ENCODE measurements at places on chromosomes 12 and 14. TPM values are rescaled to one million over a fixed set of nuclear protein-coding genes. Genes with fewer than 3 reads are reported as not detected.

BEGAIN gene
- total RNA-seq, result 0.17 TPM

OTX2 gene
- total RNA-seq, result not detected

RFX4 gene
- total RNA-seq, result not detected

FOXG1 gene
- 0.79 TPM for total RNA-seq

NANOG gene
- not detected for total RNA-seq

FAIM2 gene
- total RNA-seq, result 3.3 TPM

SERPINA10 gene
- total RNA-seq, result not detected

GRIN2B gene
- under 0.01 TPM for total RNA-seq

SMCO2 gene
- total RNA-seq, result not detected

PTPN6 gene
- total RNA-seq, result 0.09 TPM

FERMT2 gene
- 65.1 TPM for total RNA-seq

SPPL3 gene
- total RNA-seq, result 4.1 TPM

ARHGDIB gene
- not detected for total RNA-seq

PLXNC1 gene
- 21.1 TPM for total RNA-seq

CPNE6 gene
- not detected for total RNA-seq

ANKS1B gene
- total RNA-seq, result 0.52 TPM

PTHLH gene
- 0.47 TPM for total RNA-seq

RERG gene
- not detected for total RNA-seq

All from bronchial smooth muscle cell (primary cell).